A549 (cell line): ENCODE measurements at places on chromosomes 13 and 19.

GRCh38 chr19:19026299-19026971 lies 6.9 kb downstream of the SUGP2 start:
- peak; percentile 20 for DNase-seq

GRCh38 chr13:112343591-112343990 lies 32.6 kb upstream of the SPACA7 start:
- no peak for DNase-seq

GRCh38 chr19:11843722-11844121 lies 4.8 kb upstream of the ZNF439 start:
- no peak for DNase-seq

DNA sequence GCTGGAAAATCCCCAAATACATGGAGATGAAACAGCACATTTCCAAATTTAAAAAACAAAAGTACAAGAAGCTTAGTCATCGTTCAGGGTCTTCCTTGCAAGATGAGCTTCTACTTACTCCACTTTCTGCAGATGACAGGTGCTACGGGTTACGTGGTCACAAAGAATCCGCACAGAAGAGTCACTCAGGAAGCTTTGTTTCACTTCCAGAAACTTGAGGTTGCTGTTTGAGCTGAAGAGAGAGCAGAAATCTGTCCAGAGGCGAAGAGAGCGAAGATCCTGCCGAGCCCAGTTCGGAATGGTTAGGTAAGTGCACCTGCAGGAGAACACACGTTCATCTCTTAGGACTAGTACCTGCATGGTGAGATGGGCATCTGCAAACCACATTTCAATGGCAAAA lies 9.4 kb downstream of the NLRP7 start:
- DNase-seq, result no peak

GRCh38 chr19:44447916-44448674 lies at the start of gene ZNF229:
ZNF229 (minus strand) TSS chr19:44448472; CDS start chr19:44442847, 5,625 bp downstream.
- peak; percentile 99 for DNase-seq

GRCh38 chr19:17125062-17125727 lies 49.6 kb downstream of the MYO9B start:
- DNase-seq, result no peak

- no peak for DNase-seq
Measured at GRCh38 chr13:30300596-30300995, 6.8 kb downstream of the KATNAL1 start.

DNA sequence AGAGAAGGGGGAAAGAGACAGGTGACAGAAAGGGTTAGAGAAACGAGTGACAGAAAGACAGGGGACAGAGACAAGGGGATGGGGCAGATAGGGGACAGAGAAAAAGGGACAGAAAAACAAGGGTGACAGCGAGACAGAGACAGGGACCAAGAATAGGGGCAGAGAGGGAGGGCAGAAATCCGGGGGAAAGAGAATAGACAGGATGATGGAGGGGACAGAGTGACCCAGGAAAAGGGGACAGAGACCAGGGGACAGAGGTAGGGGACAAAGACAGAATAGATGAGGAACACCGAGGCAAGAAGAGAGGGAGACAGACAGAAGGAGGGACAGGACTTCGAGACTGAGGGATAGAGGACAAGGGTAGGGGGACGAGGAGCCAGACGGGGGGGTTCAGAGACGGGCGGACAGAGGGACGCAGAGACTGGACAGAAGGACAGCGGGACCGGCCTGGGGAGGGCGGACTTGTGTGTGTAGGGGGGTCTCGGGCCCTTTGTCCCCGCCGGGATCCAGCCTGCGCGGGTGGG lies 593 bp downstream of the CADM4 start:
- no peak for DNase-seq

DNA sequence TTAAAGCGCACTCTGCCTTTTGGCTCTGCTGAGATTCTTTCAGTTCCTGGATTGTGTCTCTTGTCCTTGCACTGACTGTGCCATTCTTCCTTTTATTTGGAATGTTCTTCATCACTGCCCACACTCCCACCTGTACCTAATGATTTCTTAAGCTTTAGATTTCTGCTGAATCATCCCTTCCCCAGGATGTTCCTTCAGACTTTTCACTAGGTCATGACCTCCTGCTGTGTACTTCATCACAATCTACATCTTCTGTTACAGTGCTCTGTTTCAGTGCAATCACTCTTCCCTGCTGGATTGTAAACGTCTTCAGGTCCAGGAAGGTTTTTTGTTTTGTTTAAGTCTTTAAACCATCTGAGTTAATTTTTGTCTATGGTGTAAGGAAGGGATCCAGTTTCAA lies 281.0 kb downstream of the ATP8A2 start:
- no peak for DNase-seq

- peak; percentile 93 for DNase-seq
Measured at GRCh38 chr19:3710265-3710812, 2.2 kb downstream of the TJP3 start.

DNA sequence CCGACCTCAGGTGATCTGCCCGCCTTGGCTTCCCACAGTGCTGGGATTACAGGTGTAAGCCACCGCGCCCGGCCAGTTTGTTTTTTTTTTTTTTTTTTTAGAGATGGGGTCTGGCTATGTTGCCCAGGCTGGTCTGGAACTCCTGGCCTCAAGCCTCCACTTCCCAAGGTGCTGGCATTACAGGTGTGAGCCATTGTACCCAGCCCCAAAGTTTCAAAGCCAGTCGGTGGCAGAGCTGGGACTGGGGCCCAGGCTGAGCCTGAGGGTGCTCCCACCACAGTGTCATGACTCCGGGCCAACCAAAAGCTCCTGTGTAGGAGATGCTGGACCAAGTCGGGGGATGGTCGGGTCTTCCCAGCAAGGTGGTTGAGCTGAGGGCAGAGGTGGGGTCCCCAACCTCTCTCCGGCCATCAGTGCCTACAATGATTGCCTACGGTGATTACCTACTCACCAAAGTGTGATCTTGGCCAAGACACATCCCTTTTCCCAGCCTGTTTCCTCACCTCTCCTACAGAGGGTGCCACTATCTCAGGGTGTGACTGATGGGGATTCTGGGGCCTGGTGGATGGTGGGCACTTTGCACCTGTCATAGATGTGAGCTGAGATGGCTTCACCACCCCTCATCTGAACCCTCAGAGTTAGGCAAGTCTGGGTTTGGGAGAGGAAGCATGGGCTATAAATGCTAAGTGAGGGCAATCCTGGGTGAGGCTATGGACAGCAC lies 5.9 kb upstream of the SAMD1 start:
- DNase-seq, result no peak

GRCh38 chr13:22091222-22091970 lies 420.5 kb downstream of the FGF9 start:
- DNase-seq, result no peak

DNA sequence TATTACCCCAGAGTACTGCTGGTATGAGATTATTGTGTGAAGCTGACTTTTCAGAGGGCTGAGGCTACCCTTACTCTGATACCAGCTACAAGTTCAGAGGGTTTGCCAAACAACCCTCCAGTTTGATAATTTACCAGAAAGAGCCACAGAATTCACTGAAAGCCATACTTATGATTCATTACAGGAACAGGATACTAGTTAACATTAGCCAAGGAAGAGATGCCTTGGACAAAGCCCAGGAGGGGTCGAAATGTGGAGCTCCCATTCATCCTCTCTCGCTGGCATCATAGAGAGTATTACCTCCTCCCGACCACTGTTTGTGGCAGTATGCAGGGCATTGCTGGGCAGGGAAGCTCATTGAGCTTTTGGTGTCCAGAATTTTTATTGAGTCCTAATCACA lies 364.3 kb downstream of the KCNRG start:
- DNase-seq, result no peak

- DNase-seq, result no peak
Measured at GRCh38 chr13:42812316-42812715, 30.9 kb downstream of the FAM216B start.

- no peak for DNase-seq
Measured at GRCh38 chr19:40976724-40977123, 14.4 kb upstream of the CYP2B6 start.

- DNase-seq, result no peak
Measured at GRCh38 chr19:29014857-29015436, 198.0 kb downstream of the UQCRFS1 start.

- no peak for DNase-seq
Measured at GRCh38 chr19:29323021-29323430, 110.1 kb upstream of the UQCRFS1 start.

DNA sequence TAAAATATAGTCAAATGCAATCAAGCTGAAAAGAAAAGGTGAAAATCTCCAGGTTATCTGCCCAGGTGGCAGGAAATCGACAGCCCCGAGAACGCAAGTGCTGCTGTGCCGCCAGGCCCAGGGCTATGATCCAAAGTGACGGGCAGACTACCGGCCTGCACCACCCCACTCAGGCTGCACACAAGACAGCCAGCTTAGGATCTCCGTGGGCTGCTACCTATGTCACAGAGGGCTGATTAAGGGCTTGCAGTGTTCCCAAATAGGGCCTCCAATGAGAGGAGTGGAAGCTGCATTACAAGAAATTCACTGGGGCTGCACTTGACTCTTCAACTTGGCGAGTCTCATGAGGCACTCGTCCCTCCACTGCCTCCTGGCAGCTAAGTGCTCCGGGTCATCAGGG lies 121.8 kb downstream of the CRYL1 start:
- no peak for DNase-seq

DNA sequence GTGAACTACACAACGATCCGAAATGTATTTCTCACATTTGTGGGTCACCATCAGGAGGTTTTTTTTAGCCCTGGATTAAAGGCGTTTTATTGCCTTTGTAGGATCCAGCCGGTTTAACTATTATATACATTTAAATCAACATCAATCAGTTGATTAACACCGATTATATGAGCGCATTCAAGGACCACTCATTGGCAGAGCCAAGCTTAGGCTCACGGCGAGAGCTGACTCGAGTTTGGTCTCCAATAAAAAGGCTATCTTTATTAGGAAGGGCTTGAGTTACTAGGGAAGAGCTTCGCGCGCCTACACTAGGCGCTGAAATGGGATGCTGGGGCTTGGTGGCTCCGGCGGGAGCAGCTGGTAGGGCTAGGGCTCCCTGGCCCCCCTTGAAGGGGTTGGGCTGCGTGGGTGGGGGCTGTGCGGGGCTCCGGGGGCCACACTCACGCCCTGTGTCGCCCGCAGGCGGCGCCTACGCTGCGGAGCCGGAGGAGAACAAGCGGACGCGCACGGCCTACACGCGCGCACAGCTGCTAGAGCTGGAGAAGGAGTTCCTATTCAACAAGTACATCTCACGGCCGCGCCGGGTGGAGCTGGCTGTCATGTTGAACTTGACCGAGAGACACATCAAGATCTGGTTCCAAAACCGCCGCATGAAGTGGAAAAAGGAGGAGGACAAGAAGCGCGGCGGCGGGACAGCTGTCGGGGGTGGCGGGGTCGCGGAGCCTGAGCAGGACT lies 4.2 kb downstream of the PDX1 start:
- no peak for DNase-seq

GRCh38 chr19:45440259-45440638 lies 16.5 kb upstream of the ERCC1 start:
- no peak for DNase-seq

GRCh38 chr19:49430678-49431329 lies 5.6 kb downstream of the GFY start:
- peak; percentile 68 for DNase-seq

DNA sequence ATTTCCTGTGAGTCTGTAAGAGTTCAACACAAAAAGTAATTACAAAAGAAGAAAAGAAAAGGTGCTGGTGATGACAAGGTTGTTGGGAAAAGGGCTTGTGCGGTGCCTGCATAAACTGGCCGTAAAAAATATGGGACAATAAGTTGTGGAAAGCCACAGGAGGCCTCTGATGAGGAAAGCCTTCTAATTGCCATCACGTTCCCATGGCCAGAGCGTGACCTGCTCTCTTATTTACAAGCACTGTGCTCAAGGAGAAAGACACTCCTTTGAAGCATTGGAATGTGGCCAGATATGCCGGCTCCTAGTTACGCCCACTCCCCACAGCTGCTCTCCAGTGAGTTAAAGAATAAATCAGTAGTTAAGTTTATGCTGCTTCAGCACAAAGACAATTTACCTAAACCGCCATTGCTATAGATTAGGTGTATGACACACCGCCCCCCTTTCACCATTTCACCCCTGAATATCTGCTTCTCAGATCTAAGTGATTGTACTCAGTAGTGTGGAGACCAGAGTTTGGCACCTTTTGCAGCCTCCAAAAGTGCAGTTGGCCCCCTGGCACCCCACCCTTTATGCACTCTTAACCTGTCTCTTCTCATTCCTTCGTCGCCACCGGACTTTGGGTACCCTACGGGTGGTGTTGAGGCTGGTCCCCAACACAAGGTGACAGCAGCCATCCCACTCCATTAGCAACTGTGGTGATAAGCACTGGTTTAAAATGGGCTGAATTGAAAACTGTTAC lies 8.1 kb upstream of the PGLYRP1 start:
- DNase-seq, result no peak

DNA sequence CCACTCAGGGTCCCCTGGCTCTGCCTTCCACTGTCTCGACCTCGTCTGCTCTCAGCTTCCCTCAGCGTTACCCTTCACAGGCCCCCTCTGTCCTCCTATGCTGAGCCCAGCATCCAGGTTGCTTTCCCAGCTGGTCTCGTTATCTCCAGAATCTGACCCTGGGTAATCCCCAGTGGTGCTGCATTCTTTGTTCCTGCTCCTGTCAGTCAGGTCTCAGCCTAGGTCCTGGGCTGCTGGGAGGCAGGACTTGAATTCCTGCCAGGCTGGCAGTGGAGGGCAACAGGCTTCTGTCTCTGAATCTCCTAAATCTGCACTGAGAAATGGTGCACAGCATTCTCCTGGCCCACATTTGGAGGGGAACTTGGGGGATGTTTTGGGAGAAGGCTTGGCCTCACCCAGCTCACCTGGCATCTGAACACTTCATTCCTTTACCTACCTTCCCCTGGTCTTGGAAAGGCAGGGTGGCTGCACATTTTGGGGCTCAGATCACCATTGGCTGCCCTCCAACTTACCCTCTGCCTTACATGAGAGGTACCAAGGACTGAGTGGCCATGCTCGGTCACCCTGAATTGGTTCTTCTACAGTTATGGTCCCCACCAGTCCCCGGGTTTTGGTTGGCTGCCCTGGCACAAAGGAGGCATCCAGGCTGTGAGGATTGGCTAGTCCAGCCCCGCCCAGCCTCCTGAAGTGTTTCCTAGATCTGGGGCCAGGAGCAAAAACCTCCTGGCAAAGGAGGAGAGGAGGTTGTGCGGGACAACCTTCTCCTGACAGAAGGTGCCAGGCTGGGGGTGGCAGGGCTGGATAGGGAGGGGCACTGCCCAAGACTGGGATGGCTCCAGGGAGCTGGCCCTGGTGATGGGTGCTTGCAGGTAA lies at the start of gene CYP4F8:
TSS of gene CYP4F8 (plus strand) at position 712 of the 873 bp plus-strand sequence. CDS start 399 bp downstream, outside the sequence.
- DNase-seq, result no peak

DNA sequence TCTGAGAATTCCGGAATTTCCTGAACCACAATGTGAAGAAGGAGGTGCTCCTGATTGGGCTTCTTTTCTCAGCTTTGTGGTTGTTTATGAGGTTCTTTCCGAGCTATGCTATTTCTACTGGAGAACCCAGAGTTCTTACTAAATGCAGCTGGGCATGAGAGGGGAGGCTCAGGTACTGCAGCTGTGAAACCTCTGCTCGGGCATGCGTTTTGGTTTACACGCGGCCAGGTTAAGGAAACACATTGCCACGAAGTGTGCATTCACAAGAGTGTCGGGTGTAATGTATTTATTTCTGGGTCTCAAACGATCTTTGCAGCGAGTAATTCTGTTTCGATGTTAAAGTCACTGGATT lies 661 bp upstream of the MIR17HG start:
- DNase-seq, result peak; percentile 18
